Esophagus squamous epithelium (tissue), 5 donors: ENCODE measurements at places on chromosomes 2 and 18.

- no peak for DNase-seq
Measured at GRCh38 chr2:216696751-216697560, 1.6 kb upstream of the IGFBP5 start.

DNA sequence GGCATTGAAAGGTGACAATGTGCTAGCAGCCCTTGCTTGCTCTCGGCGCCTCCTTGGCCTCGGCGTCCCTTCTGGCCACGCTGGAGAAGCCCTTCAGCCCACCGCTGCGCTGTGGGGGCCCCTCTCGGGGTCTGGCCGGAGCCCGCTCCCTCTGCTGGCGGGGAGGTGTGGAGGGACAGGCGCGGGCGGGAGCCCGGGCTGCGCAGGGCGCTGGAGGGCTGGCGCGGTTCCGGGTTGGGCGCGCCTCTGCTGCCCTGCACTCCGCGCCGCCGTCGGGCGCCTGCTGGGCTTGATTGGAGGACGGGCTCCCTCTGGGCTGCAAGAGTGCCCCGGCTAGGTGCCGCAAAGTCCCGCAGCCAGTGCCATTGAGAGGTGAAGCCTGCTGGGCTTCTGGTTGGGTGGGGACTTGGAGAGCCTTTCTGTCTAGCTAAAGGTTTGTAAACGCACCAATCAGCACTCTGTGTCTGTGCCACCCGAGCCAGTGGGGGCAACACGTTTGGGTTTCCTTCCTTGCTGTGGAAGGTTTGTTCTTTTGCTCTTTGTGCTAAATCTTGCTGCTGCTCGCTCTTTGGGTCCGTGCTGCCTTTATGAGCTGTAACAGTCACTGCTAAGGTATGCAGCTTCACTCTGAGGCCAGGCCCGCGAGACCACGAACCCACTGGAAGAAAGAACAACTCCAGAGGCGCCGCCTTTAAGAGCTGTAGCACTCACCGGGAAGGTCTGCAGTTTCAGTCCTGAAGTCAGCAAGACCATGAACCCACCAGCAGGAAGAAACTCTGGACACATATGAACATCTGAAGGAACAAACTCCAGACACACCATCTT, 14.8 kb upstream of the IMP4 start:
- no peak for DNase-seq

GRCh38 chr18:50633992-50634391, 74.1 kb downstream of the MAPK4 start:
- DNase-seq, result no peak

DNA sequence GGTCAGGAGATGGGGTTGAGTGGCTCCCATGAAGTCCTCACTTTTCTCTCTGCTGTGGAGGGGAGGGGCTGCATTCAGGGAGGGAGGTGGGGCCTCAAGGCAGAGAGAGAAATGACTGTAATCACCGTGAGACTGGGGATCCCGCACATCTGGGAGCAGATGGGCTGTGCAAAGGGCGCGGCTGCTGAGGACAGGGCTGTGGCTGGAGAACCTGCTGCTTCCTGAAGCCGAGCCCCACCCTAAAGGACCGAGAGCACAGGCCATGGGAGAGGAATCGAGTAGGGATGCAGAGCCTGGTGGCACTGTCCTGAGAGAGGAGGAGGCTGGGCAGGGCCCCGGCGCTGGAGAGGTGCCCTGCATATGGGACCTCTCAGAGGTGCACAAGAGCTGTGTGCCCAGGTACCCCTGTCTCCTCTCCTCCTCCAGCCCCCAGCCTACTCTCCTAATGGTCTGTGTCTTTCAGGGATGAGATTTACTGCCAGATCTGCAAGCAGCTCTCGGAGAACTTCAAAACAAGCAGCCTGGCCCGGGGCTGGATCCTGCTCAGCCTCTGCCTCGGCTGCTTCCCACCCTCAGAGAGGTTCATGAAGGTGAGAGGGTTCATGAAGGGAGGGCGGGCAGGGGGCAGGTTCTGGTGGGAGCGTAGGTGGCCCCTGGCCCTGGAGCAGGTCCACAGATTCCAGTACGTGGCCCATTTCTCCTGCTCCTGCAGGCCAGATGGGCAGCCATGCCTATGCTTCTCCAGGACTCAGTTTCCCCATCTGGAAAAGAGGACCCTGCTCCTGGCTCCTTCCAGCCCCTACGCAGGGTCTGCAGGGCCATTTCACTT, 25.9 kb upstream of the GPR17 start:
- no peak for DNase-seq

GRCh38 chr2:163877316-163877715, 141.5 kb upstream of the FIGN start:
- no peak for DNase-seq

DNA sequence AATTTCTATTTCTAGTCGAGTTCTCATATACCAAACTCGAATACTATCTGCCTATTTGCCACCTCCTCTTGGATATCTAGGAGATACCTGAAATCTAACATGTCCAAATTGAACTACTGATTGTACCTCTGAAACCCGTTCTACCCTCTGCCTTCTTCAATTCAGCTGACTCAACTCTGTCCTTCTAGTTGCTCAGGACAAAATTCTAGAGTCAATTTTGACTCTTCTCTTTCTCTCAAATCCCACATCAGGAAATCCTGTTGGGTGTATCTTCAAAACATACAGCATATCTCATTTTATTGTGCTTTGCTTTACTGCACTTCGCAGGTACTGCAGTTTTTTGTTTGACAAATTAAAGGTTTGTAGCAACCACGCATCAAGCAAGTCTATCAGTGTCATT, 137.8 kb downstream of the ZAP70 start:
- DNase-seq, result no peak

GRCh38 chr2:105732955-105733607, 11.6 kb upstream of the NCK2 start:
- no peak for DNase-seq

DNA sequence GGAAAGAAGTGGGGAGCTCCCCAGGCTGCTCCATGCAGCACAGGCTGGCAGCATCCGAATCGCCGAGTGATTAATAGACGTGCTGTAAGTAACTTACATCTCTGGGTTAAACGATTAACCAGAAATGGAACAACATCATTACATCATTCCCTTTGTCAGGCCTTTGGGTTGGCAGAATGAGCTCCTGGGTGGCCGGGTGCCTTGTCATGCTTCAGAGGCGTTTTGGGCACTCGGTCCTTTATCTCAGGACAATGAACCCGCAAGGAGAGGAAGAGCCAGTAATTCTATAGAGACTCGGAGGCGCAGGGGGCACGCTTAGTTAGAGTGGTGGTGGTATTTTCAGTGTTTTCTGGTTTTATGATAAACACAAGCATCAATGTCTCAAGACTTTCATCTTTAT, 146.9 kb upstream of the TPO start:
- no peak for DNase-seq

GRCh38 chr2:197332641-197333040, 22.1 kb upstream of the ANKRD44 start:
- no peak for DNase-seq

- DNase-seq, result no peak
Measured at GRCh38 chr18:49910986-49911385, 97.7 kb upstream of the ACAA2 start.

DNA sequence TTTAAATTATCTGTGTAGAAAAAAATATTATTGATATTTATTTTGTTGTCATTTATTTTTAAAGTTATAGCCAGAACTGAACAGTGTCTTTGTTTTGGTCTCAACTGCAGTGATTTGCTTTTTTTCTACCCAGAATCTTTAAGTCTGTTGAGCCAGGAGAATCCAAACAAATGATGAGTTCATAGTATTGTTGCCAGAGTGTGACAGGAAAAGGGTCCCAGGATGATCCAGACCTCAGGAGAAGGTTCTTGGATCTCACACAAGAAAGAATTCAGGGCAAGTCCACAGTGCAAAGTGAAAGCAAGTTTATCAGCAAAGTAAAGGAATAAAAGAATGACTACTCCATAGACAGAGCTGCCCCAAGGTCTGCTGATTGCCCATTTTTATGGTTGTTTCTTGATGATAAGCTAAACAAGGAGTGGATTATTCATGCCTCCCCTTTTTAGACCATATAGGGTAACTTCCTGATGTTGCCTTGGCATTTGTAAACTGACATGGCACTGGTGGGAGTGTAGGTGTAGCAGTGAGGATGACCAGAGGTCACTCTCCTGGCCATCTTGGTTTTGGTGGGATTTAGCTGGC, 127.1 kb downstream of the AGPS start:
- no peak for DNase-seq

- DNase-seq, result no peak
Measured at GRCh38 chr2:207692206-207693065, 19.0 kb upstream of the CCNYL1 start.

DNA sequence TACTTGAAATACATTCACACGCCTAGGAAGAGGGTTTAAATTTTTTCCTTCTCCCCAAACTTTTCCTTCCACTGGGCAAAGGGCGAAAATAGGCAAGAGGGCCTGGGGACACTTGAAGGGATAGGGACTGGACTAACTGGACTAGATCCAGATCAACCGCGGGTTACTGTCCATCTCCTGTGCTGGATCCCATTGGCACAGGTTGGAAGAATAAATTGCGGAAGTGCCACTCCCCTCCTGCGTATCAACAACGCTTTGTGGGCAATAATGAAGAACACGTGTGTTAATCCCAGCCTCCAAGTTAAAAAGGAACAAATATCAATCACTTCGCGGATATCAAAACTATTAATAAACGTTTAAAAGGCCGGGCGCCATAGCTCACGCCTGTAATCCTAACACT, 1.7 kb upstream of the FZD5 start:
- no peak for DNase-seq

DNA sequence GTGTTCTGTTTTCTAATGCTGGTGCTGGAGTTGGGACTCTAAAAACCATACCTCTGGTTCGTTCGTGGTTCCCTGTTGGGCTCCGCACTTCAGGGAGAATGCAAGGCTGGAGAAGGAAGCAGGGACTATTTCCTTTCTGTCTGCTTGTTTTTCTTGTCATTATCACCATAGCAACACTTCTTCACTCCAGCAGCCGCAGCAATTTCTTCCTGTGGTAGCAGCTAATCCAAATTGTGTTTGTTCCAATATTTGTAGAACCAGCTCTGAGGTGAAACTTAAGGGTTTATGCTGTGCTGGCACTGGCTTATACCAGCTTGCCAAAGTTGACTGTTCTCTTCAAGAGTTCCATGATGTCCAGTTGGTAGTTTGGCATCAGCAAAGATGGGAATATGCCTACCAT, 301.4 kb upstream of the SYT4 start:
- no peak for DNase-seq

DNA sequence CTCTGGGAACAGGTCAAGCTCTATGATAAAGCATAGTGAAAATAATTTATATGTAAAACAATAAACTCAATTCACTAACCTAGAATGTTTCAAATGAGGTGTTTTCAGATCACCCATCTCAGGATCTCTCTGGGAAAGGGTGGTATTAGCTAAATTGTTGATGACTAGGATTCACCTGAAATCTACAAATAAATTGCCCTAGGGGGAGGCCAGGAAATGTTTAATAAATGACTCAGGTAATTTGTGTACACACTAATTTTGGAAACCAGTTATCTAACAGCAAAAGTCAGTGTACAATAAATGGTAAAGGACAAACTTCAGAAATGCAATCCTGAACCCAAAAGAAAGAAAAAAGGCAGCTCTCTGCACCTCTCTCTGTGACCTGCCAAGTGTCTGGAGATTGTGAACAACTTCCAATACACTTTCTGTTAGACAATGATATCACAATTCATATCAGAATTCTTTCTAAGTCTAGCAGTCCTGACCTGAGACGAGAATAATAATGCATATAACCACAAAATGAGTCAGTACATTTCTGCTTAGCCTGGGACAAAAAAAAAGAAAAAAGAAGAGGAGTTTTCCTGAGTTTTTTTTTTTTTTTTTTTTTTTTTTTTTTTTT, 760.0 kb downstream of the EPHA4 start:
- no peak for DNase-seq

- no peak for DNase-seq
Measured at GRCh38 chr2:49934481-49934880, 780.2 kb upstream of the FSHR start.

- no peak for DNase-seq
Measured at GRCh38 chr18:27004056-27004829, 138.7 kb upstream of the AQP4 start.
